ENCODE measurements at places on chromosomes 13 and 19.

- DNase-seq: no peak
These were observed 361.6 kb upstream of the PCDH20 start for GRCh38 chr13:61777271-61777670.

GRCh38 chr13:50357586-50358118 lies 342.4 kb downstream of the KCNRG start:
- DNase-seq: peak; percentile 86

GRCh38 chr13:20716951-20717350 lies 13.5 kb downstream of the IL17D start:
- no peak for DNase-seq

- DNase-seq: no peak
These were observed 3.4 kb upstream of the PSMC4 start for GRCh38 chr19:39967561-39967960.

DNA sequence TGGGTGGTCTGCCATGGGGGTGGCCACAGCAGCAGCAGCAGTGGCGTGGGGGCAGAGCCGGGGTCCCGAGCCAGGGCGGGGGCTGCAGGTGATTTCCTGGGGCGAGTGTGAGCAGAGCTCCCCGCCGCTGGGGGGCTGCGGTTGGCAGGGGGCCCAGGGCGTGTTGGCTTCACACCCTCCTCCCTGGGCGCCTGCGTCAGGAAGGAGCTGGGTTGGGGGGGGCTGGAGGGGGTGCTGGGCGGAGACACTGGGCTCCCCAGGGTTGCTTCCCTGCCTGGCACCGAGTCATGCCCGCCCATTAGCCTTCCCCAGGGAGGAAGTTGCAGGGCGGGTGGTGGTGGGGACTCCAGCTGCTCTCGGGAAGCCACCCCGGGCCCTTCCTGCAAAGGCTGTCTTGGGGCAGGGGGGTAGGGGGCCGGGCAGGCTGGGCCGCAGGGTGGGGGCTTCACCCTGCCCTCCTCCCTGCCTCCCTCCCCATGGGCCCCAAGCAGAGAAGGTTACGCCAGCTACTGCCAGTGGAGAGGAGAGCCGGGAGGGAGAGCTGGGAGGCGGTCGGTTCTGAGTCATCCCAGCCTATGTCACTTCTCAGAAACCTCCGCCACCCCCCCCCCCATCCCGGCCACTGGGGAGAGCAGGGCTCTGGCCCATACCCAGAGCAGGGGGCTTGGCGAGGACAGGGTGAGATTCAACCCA lies 4.6 kb downstream of the MIDN start:
- DNase-seq: peak; percentile 89

GRCh38 chr13:86445672-86446071 lies 646.5 kb upstream of the SLITRK6 start:
- no peak for DNase-seq

GRCh38 chr19:51784922-51785690 lies 9.9 kb upstream of the FPR3 start:
- no peak for DNase-seq

DNA sequence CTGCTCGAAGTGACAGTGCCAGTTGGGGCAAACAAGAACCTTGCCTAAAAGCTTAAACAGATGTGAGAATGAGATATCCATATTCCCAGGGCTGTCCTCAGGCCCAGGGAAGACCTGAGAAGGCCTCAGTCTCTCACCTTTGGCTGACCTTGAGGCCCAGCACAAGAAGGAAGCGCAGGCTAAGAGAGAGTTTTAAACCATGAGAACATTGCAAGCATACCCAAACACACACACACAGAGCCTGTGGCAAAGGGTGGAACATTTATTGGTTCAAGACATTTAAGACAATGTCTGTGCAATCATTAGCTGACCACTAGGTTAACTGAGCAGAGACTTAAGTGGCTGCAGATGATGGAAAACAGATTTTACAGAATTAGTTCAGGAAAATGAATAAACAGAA lies 248.2 kb downstream of the NBEA start:
- no peak for DNase-seq

GRCh38 chr13:111855191-111855590 lies 211.8 kb upstream of the SOX1 start:
- no peak for DNase-seq

DNA sequence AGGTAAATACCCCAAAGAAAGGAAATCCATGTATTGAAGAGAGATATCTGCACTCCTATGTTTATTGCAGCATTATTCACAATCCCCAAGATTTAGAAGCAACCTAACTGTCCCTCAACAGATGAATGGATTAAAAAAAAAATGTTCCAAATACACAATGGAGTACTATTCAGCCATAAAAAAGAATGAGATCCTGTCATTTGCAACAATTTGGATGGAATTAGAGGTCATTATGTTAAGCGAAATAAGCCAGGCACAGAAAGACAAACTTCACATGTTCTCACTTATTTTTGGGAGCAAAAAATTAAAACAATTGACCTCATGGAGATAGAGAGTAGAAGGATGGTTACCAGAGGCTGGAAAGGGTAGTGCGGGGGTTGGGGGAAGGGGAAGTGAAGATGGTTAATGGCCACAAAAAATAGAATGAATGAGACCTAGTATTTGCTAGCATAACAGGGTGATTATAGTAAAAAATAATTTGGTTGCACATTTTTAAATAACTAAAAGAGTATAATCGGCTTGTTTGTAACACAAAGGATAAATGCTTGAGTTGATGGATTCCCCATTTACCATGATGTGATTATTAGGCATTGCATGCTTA lies 9.7 kb upstream of the ZNF709 start:
- DNase-seq: no peak

GRCh38 chr13:112254900-112255299 lies 121.3 kb upstream of the SPACA7 start:
- no peak for DNase-seq

DNA sequence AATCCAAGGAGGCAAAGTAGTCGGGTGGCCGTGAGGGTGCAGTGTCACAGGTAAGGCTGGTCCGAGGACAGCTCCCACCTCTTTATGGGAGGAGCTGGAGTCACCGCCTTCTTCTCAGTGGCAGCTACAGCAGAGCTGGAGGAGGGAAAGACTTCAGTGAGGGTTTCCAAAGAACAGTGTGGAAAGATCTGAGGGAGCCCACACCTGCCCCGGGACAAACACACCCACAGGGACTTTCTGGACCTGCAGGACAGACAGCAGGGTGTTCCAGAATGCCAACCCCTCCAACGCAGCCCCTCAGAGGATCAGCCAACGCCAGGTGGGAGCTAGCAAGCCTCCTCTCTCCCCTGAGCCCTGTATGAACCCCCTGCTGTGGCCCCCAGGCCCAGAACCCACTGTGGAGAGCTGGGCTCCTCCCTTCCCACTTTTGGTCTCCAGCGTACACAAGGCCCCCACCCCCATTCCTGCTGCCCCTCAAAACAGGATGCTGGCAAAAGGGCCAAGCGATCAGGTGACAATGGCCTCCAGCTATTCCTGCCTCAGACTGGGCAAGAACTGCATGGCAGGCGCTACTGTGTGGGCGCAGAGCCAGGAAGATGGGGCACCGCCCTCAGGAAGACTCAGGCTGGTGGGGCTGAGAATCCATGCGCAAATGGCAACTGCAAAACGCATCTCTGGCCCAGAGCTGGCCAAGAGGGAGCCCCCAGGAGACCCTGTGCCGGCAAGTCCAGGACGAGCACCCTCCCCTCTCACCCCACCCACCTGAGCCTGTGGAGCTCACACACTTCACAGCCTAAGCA lies 3.5 kb upstream of the CD320 start:
- DNase-seq: no peak

DNA sequence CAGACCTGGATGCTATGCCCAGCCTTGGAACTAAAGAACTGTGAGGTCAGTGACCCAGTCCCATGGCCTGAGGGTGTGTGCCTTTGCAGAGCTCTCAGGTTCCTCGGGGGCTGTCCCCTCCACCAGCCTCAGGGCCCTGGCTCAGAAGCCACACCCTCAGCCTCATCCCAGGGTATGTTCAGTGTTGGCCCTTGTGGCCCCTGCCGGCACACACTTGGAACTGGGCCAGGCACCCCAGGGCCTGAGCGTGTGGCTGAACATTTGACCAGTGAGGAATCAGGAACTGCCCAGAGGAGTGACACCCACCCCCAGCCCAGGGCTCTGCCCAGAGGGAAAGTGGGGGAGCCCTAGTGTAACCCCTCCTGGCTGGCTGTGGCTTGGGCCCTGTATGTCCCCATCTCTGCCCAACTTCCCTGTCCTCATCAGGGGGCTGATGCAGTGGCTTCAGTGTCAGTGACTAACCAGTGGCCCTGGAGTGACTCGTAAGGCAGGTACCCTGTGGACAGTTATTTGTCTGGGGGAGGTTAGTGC lies 10.0 kb downstream of the NKPD1 start:
- no peak for DNase-seq

- DNase-seq: no peak
These were observed 4.5 kb upstream of the ARHGAP45 start for GRCh38 chr19:1062387-1063029.

DNA sequence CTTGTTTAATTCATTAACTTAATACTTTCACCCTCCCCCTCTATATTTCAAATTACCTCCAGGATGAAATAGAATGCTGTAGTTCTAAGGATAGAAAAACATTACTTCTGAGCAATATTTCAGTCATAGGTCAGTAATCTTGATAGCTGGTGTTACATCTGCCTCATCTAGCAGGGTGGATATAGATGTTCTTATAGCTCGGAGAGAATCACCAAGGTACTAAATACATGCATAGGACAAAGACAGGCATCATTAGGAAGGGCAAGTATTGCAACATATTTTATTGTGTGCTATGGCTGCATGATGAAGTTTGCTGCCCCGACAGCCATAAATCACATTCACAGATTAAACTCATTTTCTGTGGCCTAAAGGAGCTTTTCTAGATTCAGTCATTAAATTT lies 601.0 kb downstream of the FGF9 start:
- DNase-seq: no peak

DNA sequence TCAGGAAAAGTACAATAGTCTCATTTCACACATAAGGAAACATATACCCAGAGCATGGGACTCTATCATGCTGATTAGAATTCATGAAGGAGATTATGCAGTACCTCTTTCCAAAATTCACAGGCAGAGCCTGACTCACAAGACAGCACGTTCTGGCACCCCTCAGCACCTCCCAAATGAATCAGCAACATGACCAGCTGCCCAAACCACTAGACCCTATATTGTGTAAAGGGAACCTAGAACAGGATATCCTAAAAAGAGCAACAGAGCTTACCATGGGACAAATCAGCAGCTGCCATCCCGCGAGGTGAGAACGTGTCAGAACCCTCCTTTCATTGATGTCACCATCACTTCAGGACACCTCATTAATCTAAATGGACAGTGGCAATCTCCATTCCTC lies 2.5 kb downstream of the ZNF426 start:
- no peak for DNase-seq

Data from NCI-H1417 (cell line).